Heart right ventricle (tissue), 16 donors: ENCODE measurements at places on chromosomes 6 and 20. TPM values are rescaled to one million over a fixed set of nuclear protein-coding genes. Genes with fewer than 3 reads are reported as not detected.

- DNase-seq = no peak
Measured at GRCh38 chr20:46240065-46240464, 68.2 kb downstream of the CDH22 start.

DNA sequence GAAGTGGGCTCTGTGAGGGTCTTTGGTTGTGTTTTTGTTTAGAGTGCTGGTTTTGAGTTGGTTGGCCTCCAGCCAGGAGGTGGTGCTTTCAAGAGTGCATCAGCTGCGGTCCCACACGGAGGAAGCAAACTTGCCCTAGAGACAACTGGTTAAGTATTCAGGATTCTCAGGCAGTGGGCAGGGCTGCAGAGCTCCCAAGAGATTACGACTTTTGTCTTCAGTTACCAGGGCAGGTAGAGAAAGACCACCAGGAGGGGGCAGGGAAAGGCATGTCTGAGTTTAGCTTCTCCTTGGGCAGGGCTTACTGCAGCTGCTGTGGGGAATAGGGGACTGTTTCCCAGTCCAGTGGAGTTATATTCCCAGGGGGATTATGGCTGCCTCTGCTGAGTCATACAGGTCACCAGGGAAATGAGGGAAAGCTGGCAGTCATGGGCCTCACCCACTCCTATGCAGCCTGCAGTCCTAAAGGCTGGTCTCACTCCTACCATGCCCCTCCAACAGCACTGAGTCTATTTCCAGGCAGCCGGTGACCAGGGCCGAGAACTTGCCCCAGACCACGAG is 64.3 kb downstream of the TTI1 start:
- DNase-seq = no peak

The EYA2 gene
- total RNA-seq = 0.32 TPM

- no peak for DNase-seq
Measured at GRCh38 chr20:46030284-46031013, 1.4 kb downstream of the SLC12A5 start.

The TAB2 gene
- total RNA-seq = 56.6 TPM

The ZNF334 gene
- 3.0 TPM for total RNA-seq

The RSPH9 gene
- total RNA-seq = not detected

DNA sequence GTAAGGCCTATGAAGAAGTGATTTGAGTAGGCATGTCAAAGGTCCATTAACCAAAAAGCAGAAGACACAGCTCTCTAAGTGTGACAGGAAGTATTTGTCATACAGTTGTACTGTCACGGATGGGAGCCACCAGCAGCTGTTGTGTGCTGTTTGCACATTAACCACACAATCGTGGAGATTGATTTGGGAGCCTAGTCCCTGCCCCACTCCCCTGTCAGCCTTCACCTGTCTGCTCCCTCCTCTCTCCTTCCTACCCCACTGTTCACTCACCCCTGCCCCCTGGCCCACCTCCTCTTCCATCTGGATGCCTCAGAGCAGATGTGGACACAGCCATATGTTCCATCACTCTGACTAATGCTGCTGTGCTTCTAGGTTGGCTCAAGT is 124.7 kb upstream of the SPACA1 start:
- no peak for DNase-seq

- DNase-seq = no peak
Measured at GRCh38 chr20:48541581-48542071, 286.2 kb downstream of the PREX1 start.

The NOX3 gene
- total RNA-seq = not detected
